ENCODE measurements at places on chromosomes 1 and 21.

GRCh38 chr1:85605484-85606413 is 25.2 kb downstream of the CCN1 start:
- no peak for DNase-seq

GRCh38 chr21:40853956-40854688 is 7.2 kb upstream of the DSCAM start:
- no peak for DNase-seq

- no peak for DNase-seq
Measured at GRCh38 chr1:170932236-170932635, 3.1 kb upstream of the MROH9 start.

- DNase-seq: no peak
Measured at GRCh38 chr21:27953340-27954045, 986.6 kb upstream of the ADAMTS5 start.

DNA sequence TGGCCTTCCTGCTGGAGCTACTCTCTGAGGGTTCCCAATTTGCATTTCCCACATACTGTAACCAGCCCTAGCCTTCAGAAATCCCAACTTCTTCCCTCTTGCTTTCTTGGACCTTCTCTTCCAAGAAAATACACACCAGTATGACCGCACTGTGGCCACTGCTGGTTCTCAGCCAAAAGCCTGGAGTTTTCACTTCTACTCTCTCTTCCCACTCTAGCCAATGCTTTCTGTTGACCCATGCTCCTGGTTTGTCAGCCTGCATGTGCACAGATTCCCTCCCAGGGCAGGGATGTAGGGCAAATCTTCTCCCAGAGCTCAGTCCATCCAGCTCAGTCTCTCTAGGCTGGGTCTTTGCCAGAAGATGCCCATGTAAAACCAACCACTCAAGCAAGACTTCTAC is 664 bp downstream of the SLAMF1 start:
- DNase-seq: no peak

DNA sequence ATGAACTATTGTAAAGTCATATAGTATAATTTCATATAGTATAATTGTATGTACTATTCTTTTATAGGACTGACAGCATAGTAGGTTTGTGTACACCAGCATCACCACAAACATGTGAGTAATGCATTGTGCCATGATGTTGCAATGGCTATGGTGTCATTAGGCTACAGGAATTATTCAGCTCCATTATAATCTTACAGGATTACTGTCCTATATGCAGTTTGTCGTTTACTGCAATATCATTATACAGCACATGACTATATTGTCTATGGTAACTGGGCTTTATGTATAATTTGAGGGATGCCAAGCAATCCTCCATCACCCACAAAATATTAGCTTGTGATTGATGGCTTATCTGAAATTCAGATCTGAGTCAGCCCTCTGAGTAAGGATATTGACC is 54.2 kb upstream of the PBX1 start:
- no peak for DNase-seq

DNA sequence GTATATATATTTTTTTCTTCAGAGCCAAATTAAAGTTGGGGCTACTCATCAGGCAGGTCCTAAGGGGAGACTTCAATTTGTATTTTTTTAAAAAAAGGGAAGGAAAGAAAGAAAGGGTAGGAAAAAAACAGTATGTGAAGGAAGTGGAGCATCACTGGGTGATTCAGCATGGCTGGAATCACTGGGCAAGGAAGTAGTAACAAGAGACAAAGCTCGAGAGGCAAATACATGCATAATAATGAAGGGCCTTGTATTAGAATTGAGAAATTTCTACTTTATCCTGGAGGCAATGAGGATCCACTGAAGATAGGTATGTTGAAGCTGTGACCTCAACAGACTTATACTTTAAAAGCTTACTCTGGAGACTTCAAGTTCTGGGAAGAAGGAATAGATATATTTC is 184.4 kb downstream of the COQ8A start:
- DNase-seq: no peak

DNA sequence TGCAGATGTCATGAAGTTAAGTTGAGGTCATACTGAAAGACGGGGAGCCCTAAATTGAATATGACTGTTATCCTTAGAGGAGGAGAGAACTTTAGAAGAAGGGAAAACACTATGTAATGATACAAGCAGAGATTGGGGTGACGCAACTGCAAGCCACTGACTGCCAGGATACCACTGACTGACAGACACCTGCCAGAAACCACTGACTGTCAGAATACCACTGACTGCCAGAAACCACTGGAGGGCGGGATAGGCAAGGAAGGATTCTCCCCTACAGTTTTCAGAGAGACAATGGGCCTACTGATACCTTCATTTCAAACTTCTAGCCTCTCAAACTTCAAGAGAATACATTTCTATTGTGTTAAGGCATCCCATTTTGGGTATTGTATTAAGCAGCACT is 388.7 kb downstream of the USH2A start:
- DNase-seq: no peak

DNA sequence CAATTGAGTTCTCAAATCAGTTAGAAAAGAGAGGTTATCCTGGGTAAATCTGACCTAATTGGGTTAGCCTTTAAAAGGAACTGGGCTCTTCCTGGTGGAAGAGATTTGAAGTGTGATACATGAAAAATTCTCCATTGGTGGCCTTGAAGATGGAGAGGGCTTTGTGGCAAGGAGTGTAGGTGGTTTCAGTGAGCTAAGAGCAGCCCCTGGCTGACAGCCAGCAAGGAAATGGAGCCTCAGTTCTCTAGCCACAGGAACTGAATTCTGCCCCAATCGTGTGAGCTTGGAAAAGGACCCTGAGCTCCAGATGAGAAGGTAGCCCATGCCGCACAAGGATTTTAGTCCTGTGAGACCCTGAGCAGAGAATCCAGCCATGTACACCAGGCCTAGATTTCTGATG is 12.7 kb upstream of the HYI start:
- DNase-seq: no peak

DNA sequence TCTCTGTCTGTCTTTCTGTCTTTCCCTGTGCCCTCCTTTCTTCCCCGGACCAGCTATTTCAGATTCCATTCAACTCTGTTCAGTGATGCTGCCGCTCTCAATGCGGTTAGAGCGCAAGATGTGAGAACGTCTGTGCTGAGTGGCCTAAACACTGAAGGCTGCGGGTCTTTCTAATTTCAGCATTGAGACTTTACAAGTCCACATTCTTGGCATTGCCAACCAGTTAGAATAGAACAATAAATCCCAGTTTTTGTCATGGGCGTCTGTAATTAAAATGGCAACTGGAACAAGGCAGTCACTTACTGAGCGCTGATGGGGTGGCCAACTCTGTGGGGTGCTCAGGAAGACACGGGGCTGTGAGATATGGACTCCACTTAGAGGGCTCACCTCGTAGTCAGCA is 112.8 kb downstream of the DHRS3 start:
- no peak for DNase-seq

DNA sequence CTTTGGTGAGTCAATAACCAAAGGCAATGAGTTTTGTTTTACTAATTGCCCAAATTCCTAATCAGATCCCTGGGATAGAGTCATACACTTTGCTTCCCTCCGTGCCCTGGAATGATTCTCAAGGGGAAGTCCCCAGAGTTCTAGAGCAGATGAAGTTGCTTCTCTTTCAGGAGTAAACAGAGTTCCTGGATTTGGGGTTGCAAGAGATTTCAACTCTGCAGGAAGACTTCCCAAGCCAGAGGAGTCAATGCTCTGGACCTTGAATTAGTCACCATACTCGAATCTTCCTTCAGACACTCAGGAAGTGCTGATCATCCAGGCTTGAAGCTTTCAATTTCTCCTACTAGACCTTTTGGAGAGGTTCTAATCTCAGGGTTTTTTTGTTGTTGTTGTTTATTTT is 39.6 kb downstream of the FCER1A start:
- no peak for DNase-seq

GRCh38 chr1:67680486-67680885 is 4.5 kb upstream of the GADD45A start:
- no peak for DNase-seq

DNA sequence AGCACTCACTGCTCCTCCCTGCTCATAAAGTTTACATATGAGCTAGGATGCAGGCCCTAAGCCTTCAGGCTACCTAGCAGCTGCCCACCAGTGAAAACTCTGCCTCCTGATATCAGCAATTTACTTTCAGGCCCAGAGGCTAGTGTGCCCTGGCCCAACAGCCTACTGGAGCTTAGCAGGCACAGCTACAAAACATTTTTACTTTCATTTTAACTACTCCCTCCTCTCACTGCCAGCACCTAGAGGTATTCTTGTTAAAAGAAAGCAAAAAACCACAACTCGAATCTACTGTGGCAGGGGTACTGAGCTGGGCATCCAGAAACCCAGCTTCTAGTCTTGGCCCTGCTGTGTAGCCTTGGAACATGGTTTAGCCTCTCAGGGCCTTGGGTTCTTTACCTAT is 5.8 kb upstream of the LORICRIN start:
- DNase-seq: no peak

- no peak for DNase-seq
Measured at GRCh38 chr1:6475381-6476133, 9.6 kb upstream of the TNFRSF25 start.

- no peak for DNase-seq
Measured at GRCh38 chr1:201374364-201374763, 3.1 kb downstream of the TNNT2 start.

- no peak for DNase-seq
Measured at GRCh38 chr1:163205513-163205912, 2.8 kb upstream of the RGS5 start.

DNA sequence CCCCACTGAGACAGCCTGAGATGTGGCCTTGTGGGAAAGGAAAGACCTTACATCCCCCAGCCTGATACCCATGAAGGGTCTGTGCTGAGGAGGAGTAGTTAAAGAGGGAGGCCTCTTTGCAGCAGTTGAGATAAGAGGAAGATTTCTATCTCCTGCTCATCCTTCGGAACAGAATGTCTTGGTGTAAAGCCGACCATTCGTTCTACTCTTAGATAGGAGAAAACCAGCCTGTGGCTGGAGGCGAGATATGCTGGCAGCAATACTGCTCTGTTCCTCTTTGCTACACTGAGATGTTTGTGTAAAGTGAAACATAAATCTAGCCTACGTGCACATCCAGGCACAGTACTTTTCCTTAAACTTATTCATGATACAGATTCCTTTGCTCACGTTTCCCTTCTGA is 1.5 kb upstream of the CCDC27 start:
- no peak for DNase-seq

GRCh38 chr1:243493156-243494129 is 237.6 kb downstream of the SDCCAG8 start:
- no peak for DNase-seq

- DNase-seq: no peak
Measured at GRCh38 chr1:172391976-172392375, 28.5 kb upstream of the C1orf105 start.

DNA sequence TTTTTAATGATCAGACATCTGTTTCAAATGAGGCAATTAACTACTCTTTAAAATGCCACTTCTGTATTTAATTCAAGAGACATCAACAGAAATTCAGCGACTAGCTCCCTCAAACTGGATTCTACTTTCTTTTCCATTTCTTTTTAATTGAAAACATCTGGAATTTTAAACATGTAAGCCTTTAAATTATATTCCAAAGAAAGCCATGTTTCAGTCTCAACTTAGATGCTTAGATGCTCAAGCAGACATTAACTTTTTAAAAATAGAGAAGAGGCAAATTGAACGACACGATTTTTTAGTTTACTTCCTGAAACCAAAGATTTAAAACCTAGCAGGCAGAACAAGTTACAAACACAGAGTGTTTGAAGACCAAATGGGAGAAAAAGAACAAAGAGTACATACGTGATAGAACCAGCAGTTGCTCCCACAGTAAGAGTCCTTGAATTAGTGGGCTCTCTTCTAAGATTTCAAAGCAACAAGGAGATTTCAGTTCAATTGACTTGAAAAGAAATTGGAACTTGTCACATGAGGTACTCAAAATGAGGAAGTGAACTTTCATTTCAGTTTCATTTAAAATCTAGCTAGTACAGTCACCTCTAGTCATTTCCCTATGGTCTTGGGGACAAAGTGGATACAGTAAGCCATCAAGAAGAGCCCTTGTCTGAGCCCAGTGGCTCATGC is at the start of gene CTSS:
Gene CTSS (minus strand): TSS at position 483 of the 681 bp plus-strand sequence. CDS start 1,015 bp downstream, outside the sequence.
- no peak for DNase-seq

GRCh38 chr1:68321084-68321685 is 88.9 kb upstream of the WLS start:
- no peak for DNase-seq

GRCh38 chr1:207659545-207660153 is 14.7 kb downstream of the CR1L start:
- no peak for DNase-seq

Measured in amniotic stem cell (primary cell).